NCI-H1092 (cell line): ENCODE measurements at places on chromosomes 2 and 18.
A peak's percentile ranks its signal among the peaks of the same experiment; 100 is the strongest.

GRCh38 chr2:167857416-167857815 is 390.0 kb downstream of the STK39 start:
- no peak for DNase-seq

- DNase-seq: no peak
These were observed 330.0 kb upstream of the PKDCC start for GRCh38 chr2:41717839-41718238.

DNA sequence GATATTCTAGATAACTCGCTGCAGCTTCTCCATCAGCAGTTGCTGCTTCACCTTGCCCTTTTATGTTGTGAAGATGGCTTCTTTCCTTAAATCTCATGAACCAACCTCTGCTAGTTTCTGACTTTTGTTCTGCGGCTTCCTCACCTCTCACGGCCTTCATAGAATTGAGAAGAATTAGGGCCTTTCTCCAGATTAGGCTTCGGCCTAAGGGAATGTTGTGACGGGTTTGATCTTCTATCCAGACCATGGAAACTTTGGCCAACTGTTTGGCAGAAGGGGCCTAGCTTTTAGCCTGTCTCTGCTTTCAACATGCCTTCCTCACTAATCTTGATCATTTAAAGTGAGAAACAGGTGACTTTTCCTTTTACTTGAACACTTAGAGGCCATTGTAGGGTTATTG is 199.9 kb downstream of the CYP26B1 start:
- no peak for DNase-seq

- no peak for DNase-seq
These were observed 311.1 kb downstream of the TXNL1 start for GRCh38 chr18:56327191-56327885.

DNA sequence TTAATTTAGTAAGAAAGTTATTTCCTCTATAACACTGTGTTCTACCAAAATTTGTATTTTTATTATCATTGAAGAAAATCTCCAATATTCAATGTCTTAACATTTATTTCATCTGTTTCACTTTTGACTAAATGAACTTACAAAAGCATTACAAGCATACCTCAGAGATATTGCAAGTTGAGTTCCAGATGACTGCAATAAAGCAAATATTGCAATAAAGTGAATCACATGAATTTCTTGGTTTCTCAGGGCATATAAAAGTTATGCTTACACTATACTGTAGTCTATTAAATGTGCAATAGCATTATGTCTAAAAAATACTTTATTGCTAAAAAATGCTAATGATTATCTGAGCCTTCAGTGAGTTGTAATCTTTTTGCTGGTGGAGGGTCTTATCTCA is 78.3 kb downstream of the TTC32 start:
- no peak for DNase-seq

GRCh38 chr18:47730795-47731194 is 199.7 kb downstream of the SMAD2 start:
- DNase-seq: no peak

- DNase-seq: no peak
These were observed 385.5 kb downstream of the SETBP1 start for GRCh38 chr18:45066210-45066609.

GRCh38 chr2:230974096-230974913 is 21.6 kb upstream of the SPATA3 start:
- DNase-seq: no peak

GRCh38 chr2:105398336-105399206 is at the start of gene FHL2:
Gene FHL2 (minus strand): TSS chr2:105399051. CDS start chr2:105386516, 12,535 bp downstream.
- DNase-seq: peak; percentile 74

DNA sequence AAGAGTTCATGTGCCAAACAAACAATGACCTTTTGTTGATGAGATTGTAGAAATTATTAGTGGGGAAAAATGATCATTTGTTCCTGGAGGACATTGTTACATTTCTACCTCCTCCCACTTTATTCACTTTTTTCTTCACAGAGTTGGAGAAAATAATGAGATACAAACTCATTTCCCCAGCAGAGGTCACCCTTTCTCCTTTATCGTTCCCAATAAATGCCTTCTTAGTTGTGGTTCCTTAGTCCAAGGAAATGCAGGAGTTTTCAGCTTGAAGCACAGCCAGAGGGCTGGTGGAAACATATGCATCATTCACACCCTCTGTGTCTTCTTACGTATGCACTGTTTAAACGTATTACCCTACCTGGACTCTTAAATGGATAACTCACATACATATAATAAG is 108.8 kb downstream of the SLC4A3 start:
- DNase-seq: peak; percentile 29

DNA sequence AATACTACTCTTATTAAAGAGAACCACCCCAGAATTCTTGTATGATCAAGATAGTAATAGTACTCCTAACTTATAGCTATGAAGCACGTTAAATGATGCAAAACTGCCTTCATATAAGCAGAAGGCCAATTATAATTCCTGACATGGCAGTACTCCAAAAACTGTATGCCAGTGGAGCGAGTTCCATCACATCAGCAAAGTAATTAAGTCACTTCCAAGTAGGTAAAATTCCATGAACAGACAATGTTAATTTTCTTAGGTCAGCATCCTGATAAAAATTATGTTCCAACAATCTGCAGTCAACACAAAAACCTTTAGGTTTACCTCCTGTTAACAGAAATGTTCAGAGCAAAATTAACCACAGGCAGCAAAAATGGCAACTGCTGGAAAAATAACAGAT is 136.7 kb downstream of the CDH2 start:
- no peak for DNase-seq

DNA sequence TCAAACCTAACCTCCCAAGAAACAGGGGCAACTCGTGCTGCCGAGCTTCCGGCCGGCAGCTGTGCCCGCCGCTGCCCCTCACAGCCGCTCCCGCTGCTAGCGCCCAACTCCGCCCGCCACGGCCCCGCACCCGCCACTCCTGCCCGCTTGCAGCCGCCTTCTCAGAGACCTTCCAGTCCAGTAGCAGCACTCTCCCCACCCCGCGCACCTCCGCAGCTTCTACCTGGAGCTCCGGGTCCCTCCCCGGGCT is 722 bp upstream of the C2orf15 start:
- no peak for DNase-seq

DNA sequence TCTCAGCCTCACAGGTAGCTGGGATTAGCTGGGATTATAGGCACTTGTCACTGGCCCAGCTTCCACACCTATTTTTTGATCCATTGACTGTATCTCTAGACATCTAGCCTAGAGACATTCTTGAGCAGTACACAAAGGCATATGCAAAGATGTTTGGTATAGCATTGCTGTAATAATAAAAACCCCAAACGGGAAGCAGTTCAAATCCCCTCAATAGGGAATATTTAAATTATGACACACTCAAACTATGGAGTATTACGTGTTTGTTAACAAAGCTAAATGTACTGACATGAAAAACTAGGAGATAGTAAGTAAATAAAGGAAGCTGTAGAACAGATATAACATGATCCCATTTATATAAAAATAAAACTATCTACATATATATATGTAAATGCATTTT is 27.7 kb downstream of the DOK1 start:
- DNase-seq: no peak

- DNase-seq: peak; percentile 42
These were observed 3.9 kb downstream of the SLC35F6 start for GRCh38 chr2:26767894-26768487.

GRCh38 chr18:72155327-72155726 is 388.8 kb downstream of the CBLN2 start:
- peak; percentile 54 for DNase-seq

GRCh38 chr2:95734976-95735890 is 143.4 kb downstream of the TRIM43 start:
- DNase-seq: no peak

- no peak for DNase-seq
These were observed 40.5 kb downstream of the HS6ST1 start for GRCh38 chr2:128277961-128278681.

- no peak for DNase-seq
These were observed 56.3 kb downstream of the GLI2 start for GRCh38 chr2:120791962-120792297.

DNA sequence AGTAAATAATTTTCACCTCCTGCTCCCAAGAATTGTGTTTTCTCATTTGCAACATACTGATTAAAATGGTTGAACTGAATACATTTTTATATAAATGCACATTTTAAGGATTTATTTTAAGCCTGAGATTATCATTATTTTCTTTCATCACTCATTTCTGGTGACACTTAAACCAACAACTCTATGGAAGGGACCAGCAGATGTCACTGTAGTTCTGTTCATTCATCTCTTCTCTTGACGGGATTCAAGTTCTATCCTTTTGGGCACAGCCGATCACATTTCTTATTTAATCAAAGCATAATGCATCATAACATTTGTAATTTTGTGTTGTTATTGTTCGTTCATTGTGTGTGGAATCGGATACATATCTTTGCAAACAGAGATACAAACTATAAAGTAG is 417.9 kb downstream of the HRH4 start:
- no peak for DNase-seq

DNA sequence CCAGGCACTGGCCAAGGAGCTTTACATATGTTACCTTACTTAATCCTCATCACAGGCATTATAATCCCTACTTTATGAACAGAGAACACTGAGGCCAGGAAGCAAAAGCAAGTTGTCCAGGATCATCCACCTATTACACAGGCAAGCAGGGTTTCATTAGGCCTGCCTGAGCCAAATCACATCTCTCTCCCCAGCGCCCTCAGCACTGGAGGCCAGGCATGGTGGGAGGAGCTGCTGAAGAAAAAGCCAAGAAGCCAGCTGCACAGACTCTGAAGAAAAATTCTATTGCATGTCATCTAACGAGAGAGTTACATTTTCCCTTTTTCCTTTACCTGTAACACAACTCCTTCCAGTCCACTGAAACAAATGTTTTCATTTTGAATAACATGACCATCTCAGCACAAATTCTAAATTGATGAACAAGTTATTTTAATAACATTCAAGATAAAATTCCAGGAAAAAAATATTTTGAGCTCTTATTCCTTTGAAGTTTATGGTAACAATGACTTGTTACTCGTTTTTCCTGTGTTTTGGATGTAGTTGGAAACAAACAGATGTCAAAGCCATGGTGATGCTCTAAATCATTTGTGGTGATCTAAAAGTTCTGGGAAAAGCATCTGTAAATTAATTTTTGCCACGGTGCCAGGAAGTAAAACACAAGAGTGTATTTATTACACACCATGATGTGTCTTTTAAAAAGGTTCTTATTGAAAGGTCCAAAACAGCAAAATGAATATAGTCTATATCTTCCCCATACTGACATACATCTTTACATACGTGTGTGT is 139.0 kb upstream of the ITGB6 start:
- no peak for DNase-seq

DNA sequence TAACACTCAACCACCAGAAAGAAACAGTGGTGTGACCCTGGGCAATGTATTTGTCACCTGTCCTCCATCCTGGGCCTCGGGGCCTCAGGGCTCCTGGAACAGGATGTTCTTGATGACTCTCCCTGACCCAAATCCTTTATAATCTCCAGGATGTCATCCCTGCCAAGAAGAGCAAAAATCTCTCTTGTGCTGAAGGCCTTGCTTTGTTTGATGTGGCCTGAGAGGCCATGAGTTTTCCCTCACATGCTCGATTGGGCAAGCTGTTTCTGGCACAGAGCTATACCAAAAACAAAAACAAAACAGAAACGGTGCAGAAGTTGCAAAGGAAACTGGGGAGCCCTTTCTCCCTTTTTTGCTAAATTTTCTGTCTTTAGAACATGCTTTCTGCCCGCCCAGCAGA is 35.7 kb upstream of the ST3GAL5 start:
- DNase-seq: no peak

- DNase-seq: peak; percentile 43
These were observed 80.0 kb downstream of the GFPT1 start for GRCh38 chr2:69306822-69307578.

DNA sequence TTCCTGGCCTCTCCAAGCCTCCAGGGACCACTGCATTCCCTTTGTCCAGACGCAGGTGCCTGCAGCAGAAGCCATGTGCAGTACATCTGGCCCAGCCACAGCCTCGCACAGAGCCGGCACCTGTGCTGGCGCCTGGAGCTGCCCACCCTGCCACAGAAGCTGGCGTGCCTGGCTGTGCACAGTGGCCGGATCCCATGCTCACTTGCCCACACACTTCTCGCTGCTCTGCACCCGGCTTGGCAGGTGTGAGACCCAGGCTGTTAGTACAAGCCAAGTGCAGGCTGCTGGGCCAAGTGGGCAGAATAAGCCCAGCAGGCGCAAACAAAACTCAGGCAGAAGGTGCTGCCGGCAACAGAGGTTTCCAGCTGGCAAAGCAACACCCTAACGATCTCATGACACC is 124.5 kb upstream of the CCDC150 start:
- DNase-seq: peak; percentile 47

DNA sequence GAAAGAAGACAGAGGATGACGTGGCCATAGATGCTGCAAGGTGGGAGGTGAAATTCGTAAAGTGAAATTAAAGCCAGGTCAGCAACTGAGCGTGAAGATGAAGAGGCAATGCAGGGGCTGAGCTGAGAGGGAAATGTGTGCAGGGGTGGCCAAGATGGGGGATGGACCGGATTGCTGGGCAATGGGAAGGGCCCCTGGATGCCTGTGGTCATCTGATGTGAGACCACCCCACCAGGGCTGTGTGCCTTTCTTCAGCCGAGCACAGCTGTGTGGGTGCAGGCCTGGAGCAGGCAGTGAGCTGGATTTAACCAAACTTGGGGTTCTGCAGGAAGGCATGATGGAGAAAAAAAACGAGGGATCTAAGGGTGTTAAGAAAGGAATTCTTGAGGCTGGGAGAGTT is 80.4 kb downstream of the ZCCHC2 start:
- DNase-seq: no peak

- DNase-seq: no peak
These were observed 21.8 kb downstream of the CWC22 start for GRCh38 chr2:179985163-179985820.

DNA sequence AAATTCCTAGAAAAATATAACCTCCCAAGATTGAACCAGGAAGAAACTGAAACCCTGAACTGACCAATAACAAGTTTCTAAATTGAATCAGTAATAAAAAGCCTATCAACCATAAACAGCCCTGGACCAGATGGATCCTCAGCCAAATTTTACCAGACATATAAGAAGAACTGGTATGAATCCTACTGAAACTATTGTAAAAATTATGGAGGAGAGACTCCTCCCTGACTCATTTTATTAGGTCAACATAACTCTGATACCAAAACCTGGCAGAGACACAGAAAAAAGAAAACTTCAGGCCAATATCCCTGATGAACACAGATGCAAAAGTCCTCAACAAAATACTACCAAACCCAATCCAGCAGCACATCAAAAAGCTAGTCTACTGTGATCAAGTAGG is 11.3 kb downstream of the NT5C1B start:
- no peak for DNase-seq

GRCh38 chr2:37337620-37338280 is 6.7 kb upstream of the QPCT start:
- no peak for DNase-seq

DNA sequence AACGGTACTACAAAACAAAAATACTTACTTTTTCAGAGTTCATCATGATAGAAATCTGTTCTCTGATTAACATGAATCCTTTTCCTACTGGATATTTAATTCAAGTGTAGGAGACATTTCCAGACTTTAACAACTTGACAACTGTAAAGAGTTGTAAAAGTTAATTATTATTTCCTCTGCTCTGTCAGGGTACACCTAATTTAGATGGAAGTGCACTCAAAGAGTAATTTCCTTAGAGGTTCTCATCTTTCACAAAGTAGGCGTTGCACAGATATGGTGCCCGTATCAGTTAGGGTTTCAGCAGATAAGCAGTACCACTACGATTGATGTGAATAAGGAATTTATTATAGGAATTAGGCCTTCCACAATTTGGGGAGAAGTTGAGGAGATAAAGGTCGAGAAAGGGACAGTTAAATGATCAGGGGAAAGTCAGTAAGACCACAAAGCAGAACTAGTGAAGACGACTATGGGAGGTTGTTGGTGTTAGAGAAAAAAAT is 16.2 kb upstream of the PDE11A start:
- DNase-seq: no peak
